HFFc6 (cell line): ENCODE measurements at places on chromosomes 7 and 10. TPM values are rescaled to one million over a fixed set of nuclear protein-coding genes. Genes with fewer than 3 reads are reported as not detected.
A peak's percentile ranks its signal among the peaks of the same experiment; 100 is the strongest.

GRCh38 chr10:47299611-47300428 is at the start of gene GDF10:
GDF10 (plus strand) TSS chr10:47300197; CDS start chr10:47300652, 455 bp downstream.
- no peak for DNase-seq

DNA sequence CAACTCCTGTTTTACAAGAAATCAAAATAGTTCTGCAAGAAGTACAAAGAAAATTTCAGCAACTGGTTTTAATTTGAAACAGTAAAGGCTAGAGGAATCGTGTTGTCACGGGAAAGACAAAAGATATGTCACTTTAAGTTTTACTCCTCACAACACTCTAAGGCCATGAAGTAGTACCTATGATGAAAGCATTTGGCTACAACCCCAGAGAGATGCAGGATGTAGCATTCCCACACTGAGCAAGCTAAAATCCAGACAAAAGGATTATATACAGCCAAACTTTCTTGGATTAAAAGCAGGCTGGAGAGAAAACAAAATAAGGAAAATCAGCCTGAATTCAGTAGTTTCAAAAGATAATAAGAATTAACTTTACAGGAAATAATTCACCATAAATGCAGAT is 245.5 kb upstream of the STEAP1 start:
- no peak for DNase-seq

- DNase-seq = no peak
These were observed 75.6 kb downstream of the AMZ1 start for GRCh38 chr7:2763597-2763996.

DNA sequence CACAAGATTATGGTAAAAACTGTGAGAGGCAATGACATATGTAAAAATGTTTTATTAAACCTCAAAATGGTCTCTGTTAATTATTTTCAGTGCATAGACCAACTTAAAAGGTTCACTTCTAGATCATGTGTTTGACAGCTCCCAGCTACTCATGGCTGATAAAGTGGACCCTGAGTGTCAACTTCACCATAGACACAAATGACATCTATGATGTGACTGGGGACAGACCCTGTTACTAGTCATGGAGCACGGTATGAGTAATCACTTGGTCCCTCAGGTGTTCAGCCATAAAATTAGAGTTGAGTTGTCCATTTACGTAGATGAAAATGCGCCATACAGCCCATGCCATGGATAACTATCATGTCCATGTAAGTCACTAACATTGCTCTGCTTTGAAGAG is 199.8 kb downstream of the ZNF365 start:
- no peak for DNase-seq

GRCh38 chr7:104135760-104136558 is 71.9 kb downstream of the ORC5 start:
- DNase-seq = no peak

DNA sequence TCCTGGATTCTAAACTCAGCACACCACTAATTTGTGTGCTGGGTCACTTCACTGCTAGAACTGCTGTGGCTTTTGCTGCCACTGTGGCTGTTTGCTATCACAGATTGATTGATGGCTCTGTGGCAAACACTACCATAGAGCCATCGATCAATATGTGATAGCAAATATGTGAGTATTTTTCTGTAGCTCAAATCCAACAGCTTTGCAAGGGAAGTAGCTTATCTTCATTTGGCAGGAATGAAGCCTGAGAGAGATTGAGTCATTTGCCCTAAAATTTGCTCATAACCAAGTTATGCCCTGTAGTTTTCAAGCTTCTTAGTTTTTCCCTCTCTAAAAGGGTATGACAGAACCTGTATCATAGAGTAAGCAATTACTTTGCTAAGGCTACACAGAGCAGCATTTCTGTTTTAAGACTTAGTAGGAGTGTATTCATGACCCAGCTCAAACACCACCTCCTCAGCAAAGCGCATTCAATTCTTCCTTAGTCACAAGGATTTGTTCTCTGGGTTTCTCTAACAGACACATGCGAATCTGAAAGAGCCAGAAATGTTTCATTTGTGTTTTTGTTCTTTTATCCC is 43.1 kb downstream of the MINPP1 start:
- DNase-seq = peak; percentile 89

DNA sequence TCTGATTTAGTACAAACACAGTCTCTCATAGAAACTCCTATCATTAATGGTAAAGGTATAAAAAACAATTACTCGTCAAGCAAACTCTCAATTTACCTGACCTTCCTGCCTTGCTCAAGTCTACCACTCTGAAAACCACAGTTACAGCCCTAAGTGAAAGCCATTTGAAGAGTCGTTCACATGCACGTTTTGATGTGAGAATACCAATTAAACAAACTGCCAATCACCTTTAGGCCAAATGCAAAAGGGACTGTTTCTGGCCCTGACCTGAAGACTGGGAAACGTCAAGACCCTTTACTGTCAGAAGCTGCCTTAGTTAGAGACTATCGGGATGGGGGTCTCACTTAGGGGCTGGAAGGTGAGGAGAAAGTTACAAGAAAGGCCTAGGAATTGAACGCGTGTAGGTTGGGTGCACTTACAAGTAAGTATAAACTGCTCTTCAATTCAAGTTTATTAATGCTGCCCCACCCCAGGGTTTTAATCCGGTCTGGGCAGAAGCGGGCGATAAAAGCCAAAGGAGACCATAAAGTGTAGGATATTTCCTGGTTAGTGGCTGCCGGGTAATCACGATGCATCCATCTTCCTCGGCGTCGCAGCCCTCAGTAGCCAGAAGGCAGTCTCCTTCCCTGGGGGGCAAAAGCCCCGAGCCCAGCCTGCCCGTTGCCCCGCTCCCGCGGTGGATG is 935 bp downstream of the TM9SF3 start:
- no peak for DNase-seq

- no peak for DNase-seq
These were observed 181.4 kb downstream of the AKR1D1 start for GRCh38 chr7:138257459-138258196.

DNA sequence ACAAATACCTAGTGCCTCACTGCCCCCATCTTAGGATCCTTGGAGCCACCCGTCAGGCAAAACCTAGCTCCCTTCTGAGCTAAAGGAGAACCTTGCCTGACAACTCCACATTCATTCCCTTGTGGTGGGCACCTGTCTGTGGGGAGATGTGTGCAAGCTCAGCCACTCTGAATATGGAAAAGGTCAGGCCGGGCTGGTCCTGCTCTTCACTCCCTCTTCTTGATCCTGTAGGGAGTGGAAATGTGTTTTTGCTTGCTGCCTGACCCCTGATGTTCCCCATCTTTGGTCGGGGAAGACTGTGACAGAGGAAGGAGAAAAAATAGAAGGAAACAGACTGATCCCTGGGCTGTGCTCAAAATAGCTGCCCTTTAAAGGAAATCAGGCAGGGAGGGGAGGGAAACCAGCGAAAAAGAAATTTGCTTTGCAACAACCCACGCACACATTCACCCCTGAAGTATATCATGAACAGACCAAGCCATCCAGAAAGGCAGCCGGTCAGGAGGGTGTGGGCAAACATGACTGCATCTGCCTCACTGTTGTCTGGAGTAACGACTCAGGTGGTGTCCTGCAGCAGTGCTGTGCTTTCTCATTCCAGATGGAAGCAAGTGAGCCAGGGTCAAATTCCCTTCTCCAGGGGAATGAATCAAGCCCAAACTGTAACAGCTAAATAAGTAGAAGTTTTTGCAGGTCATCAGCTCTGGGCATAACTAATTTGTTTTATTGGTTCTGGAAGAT is 74.0 kb downstream of the SCRN1 start:
- peak; percentile 34 for DNase-seq

- no peak for DNase-seq
These were observed 114.8 kb downstream of the SFMBT2 start for GRCh38 chr10:7296076-7296475.

- DNase-seq = no peak
These were observed 82.1 kb upstream of the PRPS1L1 start for GRCh38 chr7:18109762-18110161.

DNA sequence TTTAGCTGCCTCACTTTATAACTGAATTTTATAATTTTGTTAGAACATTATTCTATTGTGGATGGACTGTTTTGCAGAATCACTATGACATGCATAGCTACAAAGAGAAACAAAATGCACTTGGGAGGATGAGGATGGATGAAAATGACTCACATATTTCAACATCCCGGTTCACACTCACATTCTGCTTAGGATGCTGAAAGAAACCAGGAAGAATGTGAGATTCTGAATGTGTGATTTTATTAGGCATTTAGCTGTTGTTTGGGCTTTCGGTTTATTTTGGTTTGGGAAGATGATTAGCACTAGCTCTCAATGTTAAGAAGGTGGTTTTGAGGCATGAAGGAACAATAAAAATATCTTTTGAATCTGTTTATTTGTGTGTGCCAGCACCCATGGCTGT is 235.5 kb downstream of the SEMA3E start:
- DNase-seq = no peak

The DDC gene
- total RNA-seq = not detected in 3 replicates

The OGDHL gene
- total RNA-seq = 0.05 to 0.19 TPM (median 0.15 TPM) in 3 replicates

The AKR1E2 gene
- 0.24 to 0.92 TPM (median 0.59 TPM) in 3 replicates for total RNA-seq

The TLX1 gene
- total RNA-seq = not detected in 3 replicates

The FFAR4 gene
- total RNA-seq = not detected in 2 replicates

The HOXA3 gene
- 0.29 to 1.7 TPM (median 0.50 TPM) in 3 replicates for total RNA-seq

The ADRA2A gene
- not detected in 3 replicates for total RNA-seq

The GARIN1A gene
- total RNA-seq = 1.1 to 1.5 TPM (median 1.3 TPM) in 3 replicates

The PARD3 gene
- 22.7 to 24.4 TPM (median 22.9 TPM) in 3 replicates for total RNA-seq

The WNT16 gene
- total RNA-seq = 0.17 to 0.22 TPM in 2 of 3 replicates, not detected in the other

The CNPY1 gene
- total RNA-seq = not detected in 3 replicates

The ERV3-1 gene
- 1.8 to 3.2 TPM (median 2.6 TPM) in 3 replicates for total RNA-seq
